M059J (cell line): ENCODE measurements at places on chromosomes 11 and 22. TPM values are rescaled to one million over a fixed set of nuclear protein-coding genes. Genes with fewer than 3 reads are reported as not detected.
A peak's percentile ranks its signal among the peaks of the same experiment; 100 is the strongest.

The C11orf21 gene
- not detected in 2 replicates for total RNA-seq

The IFITM10 gene
- 2.7 and 11.4 TPM in 2 replicates for total RNA-seq

The ABCG4 gene
- total RNA-seq: 0.49 TPM in 1 of 2 replicates, not detected in the other

The RAC2 gene
- 3.7 and 5.0 TPM in 2 replicates for total RNA-seq

DNA sequence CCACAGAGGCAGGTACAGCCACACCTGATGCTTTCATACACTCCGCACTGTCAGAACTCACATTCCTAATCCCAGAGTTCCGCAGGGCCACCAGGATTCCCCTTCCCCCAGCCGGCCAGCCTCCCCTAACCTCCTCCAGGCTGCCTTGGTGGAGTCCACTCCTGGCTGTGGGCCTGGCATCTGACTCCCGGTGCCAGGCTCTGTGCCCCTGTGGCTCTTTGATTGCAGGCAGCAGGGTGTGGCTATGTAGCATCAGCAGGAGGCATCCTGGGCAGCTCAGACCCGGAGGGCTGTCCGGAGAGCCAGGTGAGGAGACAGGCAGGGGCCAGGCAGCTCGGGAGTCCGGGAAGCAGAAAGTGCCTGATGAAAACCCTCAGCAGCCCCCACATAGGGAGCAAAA lies 1432.9 kb downstream of the BRD1 start:
- DNase-seq: no peak

DNA sequence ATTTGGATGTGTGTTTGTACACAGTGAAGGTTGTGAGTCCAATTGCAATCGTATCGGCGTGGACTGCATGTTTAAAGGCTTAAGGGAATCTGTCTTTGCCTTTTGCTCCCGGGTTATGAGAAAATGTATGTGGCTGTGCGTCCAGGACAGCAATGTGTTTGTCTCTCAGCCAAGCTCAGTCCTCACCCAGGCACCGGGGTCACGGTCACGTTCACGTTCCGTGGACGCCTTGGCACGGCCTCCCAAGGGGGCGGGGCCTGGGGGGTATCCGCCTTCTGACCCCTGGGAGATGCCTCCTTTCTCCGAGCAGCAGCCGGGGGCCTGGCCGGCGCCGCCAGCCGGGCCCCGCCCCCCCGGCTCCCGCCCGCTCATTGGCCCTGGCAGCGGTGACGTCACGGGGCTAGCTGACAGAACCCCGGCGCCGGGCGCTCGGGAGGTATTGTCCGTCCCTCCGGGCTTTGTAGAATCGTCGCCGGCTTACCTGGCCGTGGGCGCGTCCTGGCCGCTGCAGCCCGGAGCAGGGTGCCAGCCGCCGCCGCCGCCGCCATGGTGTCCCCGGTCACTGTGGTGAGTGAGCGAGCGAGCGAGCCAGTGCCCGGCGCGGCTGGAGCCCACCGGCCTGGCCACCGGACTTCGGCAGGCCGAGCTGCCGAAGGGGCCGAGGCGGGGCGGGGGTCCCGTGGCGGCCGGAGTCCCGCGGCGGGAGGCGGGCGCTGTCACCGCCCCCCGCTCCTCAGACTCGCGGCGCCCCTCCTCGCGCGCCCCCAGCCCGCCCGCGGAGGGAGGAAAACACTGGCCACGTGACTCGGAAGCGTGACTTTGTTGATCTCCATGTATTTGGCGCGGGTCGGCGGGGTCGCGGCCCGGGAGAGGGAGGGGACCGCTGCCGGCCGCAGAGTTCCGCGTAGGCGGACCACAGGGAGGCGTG lies at the start of gene TMEM86A:
TMEM86A (plus strand) TSS at position 439 of the 928 bp plus-strand sequence; CDS start at position 547, 108 bp downstream.
- peak; percentile 81 for DNase-seq

DNA sequence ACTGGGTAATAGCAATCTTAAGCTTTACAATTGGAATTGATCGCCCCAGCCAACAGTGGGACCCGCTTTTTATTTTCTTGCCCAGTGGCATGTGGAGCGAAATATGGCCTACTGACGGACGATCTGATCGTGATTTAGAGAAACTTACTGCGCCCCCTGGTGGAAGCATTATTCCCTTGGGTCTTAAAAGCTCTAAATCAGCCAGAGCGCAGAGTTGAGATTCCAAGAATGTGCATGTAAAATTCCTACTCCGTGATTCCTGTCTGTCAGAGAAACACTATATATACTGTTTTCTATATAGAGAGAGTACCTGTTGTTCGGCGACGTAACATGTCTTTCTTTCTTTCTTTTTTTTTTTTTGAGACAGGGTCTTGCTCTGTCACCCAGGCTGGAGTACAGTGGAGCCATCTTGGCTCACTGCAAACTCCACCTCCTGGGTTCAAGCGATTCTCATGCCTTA lies 3.7 kb upstream of the DPF2 start:
- peak; percentile 84 for DNase-seq

GRCh38 chr22:32309585-32310251 lies 47.9 kb upstream of the RFPL3 start:
- no peak for DNase-seq

DNA sequence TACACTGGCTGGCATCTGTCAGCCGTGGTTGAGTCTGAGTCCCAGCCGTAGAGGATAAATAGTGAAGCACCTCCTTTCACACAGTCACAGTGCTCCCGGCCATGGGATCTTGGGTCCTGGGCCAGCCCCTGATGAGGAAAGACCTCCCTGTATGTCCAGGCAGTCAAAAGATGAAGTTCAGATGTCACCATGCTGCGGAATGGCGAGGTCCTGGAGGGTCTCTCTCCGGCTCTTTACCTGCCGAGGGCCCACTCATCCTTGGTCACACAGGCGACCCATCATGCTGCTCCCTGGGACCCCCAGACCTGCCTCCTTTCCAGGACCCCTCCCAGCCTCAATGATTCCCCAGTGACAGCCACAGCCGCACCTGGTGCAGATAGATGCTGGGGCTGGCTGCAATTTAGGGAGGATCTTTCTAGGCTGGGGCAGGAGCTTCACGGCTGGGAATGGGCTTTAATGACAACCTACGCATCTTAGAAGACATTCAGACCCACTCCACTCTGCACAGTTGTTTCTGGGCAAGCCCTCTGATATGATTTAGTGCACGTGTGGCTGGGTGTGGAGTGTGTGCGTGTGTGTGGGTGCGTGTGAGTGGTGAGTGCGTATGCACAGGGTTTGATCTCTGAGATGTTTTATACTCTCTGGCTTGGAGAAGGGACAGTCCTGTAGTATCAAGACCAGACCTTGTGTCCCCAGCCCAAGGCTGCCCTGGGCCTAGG lies 79.7 kb downstream of the FBLN1 start:
- no peak for DNase-seq

DNA sequence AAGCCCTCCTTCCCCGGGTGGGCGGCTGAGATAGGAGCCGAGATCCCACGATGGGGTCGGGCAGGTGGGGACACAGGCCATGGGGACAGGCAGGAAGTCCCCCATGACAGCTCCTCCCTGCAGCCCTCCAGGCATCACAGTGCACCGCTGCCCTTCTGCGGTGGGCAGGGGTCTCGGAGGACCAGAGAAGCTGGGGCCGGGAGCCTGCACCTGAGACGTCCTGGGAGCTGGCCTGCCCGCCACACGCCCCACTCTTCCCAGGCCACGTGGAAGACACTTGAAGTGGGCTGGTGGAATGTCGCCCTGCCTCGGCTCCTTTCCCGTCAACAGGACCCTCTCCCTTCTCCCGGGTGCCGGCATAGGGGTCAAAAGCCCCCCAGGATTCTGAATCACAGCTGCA lies 55.4 kb downstream of the ELFN2 start:
- DNase-seq: no peak

DNA sequence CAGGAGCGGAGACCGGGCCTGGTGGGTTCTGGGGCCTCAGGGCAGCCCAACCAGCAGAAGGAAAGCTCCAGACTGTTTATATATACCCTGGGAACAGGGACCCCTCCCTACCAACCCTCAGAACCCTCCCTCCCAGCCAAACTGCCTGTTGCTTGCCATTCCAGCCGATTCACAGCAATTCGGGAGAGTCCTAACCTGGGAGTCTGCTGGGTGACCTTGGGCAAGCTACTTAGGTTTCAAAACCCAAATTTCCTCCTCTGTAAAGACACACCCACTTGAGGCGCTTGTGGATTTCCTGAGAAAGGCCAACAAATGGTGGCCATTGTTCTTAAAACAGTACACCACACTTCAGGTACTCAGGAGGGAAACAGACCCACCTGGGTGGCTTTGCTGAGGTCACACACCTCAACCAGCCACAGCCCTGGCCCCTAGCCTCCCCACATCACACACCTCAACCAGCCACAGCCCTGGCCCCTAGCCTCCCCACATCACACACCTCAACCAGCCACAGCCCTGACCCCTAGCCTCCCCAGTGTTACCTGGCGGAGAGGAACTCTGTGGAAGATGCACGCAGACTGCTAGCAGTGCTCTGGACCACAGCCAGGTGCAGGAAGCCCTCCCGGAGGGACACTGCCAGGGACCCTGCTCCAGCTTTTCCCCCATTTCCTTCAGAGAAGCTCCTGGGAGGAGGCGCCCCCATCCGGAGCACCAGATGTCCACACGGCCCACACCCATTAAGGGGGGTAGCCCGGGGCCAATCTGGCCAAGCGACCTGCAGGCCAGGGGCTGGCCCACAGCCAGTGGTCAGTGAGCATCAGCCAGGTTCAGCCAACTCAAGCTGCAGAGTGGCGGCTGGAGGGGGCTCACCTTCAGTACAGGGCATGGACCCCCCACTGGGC lies 6.2 kb downstream of the SHISA8 start:
- DNase-seq: no peak
